Urothelium cell line (cell line): ENCODE measurements at places on chromosomes 13 and 19.

DNA sequence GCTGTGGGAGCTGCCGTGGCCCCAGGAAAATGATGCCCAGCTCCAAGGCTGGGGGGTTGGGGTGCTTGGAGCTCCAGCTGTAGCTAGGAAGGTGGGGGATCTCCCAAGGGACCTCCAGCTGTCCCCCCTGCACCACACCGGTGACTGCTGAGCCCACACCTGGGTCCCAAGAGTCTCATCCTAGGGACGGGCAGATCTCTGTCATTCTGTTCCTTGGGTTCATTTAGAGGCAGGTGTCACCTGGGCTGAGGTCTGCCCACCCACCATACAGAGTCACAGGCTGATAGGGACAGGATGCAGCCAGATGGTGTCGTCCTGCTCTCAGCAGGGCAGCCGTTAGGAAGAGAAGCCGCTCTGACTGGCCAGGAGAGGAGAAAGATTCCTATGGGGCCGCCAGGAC lies 5.3 kb downstream of the F2RL3 start:
- DNase-seq = no peak

GRCh38 chr13:23984546-23984945 lies 87.2 kb upstream of the C1QTNF9B start:
- DNase-seq = no peak

DNA sequence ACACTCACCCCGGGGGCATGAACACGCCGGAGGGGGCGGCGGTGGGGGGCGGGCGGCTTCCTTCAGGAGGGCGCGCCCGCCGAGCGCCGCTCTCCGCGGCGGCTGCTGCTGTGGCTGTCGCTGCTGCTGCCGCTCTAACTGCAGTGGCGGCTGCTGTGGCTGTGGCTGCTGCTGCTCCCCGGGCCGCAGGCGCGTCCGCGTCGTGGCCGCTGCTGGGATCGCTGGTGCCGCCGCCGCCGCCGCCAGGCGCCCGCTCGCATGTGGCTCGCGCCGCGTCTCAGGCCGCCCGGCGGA lies at the start of gene BBC3:
Gene BBC3 (minus strand): TSS at position 279 of the 294 bp plus-strand sequence. CDS start 2,768 bp downstream, outside the sequence.
- DNase-seq = no peak

- no peak for DNase-seq
Observed at GRCh38 chr19:44813070-44813840, 4.4 kb downstream of the BCAM start.

DNA sequence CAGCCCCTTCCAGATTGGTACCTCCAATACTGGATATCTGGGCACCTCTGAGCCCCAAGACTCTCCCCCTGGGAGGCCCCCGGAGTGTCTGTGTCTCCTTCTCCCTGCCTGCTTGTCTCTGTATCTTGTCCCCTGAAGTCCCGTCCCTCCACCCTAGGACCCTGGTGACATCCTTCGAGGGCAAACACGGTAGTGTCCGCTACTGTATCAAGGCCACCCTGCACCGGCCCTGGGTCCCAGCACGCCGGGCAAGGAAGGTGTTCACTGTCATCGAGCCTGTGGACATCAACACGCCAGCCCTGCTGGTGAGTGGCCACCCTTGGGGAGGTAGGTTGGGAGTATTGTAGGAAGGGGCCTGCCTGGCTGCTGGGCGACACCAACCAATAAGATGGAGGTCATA lies 844 bp downstream of the ARRDC2 start:
- no peak for DNase-seq
